ENCODE measurements at places on chromosomes 3 and 15.

DNA sequence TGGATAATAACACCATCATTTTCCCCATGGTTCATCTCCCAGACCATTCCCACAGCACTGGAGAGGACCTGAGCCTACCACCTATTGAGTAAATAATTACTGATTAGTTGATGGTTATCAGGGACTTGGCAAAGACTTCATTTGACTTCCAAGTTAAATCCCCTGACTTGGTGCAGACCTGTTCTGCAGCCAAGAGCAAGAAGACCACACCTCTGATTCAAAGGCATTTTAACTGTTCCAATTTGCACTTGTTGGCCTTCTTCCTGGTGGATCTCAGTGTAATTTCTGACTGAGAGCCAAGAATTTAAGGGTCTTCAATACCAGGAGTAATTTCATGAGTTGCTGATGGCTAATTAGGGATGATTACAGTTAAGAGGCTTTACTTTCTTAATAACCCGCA lies 24.0 kb downstream of the THSD4 start:
- no peak for DNase-seq

DNA sequence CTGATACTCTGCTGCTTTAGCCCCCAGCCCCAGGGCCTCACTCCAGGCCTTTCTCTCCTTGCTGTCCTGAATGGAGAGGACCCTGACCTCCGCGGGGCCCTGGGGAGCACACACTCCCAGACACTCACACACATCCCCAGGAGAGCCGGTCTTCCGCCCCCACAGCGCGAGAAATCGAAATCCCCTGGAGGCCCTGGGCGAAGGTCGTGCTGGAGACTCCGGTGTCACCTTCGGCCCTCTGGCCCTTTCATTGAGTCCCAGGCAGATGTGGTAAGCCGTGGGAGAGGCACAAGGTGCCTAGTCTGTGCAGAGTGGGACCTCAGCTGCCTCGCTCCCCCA lies 848 bp upstream of the GOLGA8B start:
- no peak for DNase-seq

DNA sequence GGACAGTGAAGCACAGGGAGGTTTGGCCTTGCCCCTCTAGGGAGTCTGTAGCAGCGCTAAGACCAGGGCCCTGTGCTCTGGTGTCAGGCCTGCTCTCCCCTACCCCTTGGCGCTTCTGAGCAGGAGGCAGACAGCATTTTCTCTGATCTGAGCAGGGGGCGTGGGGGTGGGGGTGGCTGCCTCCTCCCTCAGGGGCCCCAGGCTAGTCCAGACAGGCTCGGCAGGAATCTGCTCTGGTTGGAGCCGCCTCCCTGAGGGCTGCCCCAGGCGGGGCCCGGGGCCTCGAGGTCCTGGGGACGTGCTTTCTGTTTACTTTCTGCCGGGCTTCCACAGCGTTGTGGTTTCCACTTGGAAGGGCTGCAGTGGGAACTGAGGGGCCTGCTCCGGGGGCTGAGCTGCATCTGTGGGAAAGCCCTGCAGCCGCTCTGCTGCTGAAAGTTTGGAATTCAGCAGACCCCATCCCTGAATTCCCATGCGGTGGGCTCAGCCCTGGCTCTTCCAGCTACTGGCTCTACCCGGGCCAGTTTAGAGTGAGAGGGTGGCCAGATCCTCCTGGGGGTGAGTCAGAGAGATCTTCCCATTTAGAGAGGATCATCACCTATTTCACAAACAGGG lies 105.4 kb downstream of the LINGO1 start:
- DNase-seq: no peak

DNA sequence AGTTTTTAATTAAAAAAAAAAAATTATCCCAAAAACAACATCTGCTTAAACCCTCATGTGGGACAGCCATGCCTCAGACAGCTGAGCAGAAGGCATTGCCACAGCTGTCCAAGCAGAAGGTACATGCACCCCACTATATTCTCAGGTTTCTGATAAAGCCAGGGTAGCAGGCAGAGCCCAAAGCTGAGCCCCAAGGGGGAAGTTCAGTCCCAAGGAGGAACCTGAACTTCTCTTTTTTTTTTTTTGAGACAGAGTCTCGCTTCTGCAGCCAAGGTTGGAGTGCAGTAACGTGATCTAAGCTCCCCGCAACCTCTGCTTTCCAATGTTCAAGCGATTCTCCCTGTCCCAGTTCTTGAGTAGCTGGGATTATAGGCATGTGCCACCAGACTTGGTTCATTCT lies 33.2 kb downstream of the MKRN2 start:
- no peak for DNase-seq

DNA sequence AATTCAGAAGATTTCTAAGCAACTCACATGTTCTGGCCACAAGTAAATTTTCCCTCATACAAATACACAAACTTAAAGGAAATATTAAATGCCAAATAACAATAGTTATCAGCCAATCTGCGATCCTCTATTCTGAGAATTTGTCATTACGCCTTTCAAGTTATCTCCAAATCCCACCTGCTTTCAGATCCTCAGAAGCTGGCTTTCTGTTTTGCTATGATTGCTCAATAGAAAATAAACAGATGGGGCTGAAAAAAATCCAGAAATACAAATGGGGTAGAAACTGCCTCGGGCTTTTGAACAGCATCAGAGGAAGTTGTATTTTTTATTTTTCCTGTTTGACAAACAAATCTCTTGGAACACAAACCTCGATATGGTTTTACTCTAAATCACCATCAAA lies 74.0 kb upstream of the CNTN4 start:
- no peak for DNase-seq

- no peak for DNase-seq
Observed at GRCh38 chr15:22735781-22736180, 50.7 kb upstream of the NIPA1 start.

DNA sequence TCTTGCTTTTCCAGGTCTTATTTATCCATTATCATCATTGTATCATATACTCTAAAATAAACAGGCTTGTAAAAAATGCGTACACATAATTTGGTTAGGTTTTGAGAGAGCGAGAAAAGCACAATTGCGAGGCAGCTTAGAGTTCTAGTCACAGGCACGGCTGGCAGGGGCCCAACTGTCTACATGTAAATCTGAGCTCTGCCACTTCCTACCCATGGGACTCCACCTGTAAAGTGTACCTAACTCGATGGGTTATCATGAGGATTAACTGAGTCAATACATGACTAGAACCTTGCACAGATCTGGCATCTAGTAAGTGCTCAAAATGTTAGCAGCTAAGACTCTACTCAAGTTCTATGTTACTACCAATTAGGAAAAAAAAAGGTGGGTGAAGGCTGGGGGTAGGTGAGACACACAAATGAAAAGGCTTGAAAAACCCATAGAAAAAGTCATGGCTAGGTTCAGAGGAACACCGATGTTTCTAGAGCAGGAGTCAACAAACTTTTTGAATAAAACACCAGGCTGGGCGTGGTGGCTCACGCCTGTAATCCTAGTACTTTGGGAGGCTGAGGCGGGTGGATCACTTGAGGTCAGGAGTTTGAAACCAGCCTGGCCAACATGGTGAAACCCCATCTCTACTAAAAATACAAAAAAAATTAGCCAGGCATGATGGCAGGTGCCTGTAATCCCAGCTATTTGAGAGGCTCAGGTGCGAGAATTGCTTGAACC lies 36.2 kb downstream of the GLB1 start:
- peak; percentile 37 for DNase-seq

DNA sequence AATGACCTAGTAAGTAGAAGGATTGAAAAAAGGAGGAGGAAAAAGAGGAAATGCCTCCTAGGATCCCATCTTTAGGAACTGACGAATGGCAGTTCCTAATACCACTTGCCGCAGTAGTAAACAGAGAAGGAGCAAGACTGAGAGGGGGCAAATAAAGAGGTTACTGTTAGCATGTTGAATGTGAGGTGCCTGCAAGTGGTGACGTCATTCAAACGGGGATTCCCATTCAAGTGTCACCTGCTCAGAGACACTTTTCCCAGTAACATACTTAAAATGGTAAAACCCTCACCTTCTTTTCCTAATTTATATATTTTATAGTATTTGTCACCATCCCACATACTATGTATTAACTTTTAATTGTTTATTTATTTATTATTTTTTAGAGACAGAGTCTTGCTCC lies 178.9 kb downstream of the IL5RA start:
- DNase-seq: no peak
